ENCODE measurements at places on chromosomes 3 and 15. TPM values are rescaled to one million over a fixed set of nuclear protein-coding genes. Genes with fewer than 3 reads are reported as not detected.
A peak's percentile ranks its signal among the peaks of the same experiment; 100 is the strongest.

- peaks cover 4% of the 10 kb centered on the region for H3K4me1 ChIP-seq
- H3K4me3 ChIP-seq, result no peak overlapping the region
- H3K36me3 ChIP-seq, result no peaks in the 10 kb centered on the region
These were observed 80.4 kb downstream of the NEDD4 start for GRCh38 chr15:55912982-55913381.

DNA sequence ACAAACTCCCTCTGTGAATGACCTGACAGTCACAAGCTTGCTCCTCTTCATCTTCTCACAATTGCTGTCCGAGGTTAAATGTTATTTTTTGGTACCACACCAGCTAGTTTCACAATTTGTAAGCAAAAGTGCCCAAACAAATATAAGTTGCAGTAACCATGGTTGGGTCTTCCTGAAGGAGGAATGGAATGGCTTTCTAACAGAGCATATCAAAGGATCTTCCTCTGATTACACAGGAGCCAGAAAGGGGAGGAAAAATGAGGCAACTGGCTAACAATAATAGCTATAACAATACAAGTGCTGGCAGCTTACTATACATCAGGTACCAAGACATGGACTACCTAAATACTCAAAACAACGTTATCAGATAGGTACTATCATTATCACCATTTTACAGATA is 90.4 kb downstream of the WWTR1 start:
- DNase-seq, result no peak
- H3K4me1 ChIP-seq, result peaks cover 33% of the 10 kb centered on the region
- H3K4me3 ChIP-seq, result no peak overlapping the region
- peak overlapping the region; percentile 8 for H3K27ac ChIP-seq

DNA sequence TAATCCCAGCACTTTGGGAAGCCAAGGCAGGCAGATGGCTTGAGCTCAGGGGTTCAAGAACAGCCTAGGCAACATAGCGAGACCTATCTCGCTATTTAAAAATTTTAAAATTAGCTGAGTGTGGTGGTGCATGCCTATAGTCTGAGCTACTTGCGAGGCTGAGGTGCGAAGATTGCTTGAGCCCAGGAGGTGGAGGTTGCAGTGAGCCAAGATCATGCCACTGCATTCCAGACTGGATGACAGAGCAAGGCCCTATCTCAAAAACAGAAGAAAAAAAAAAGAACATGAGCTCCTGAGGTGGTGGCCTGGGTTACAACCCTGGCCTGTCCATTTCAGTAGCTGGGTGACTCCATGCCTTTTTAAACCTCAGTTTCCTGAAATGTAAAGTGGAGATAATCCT is 7.2 kb downstream of the DNASE1L3 start:
- DNase-seq, result no peak
- H3K27me3 ChIP-seq, result no peaks in the 10 kb centered on the region
- no peak overlapping the region for H3K4me3 ChIP-seq

DNA sequence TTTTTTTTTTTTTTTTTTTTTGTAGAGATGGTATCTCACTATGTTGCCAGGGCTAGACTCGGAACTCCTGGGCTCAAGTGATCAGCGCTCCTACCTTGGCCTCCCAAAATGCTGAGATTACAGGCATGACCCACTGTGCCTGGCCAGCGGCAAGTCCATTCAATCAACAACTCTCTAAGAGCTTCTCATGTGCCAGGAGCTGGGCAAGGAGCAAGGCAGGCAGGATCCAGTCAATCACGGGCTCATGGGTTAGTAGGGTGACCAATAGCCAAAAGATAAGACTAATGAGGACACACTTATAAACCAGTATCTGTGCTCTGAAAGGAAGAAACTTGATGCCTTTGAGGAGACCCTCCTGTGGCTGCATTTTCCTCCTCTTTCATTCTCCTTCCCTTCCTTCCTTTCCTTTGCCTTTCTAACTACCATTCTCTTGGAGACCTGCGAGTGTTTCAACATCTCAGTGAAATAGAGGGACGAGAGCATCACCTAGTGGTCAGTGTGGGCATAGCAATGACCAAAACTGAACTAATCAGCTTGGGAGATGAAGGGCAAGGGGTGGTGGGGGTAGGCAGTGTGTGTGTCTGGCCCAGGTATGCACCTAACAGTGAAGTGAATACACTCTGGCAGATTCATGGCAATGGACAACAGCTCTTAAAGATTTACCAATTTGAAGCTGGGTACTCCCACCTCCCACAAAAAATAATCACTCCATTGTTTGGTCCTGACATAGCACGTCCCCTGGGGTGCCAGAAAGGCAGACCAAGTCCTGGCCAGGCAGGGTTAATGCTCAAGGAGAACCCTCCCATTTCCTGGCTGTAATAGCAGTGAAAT is 6.3 kb downstream of the RPP25 start:
- peak; percentile 94 for DNase-seq
- H3K4me1 ChIP-seq, result peaks cover 36% of the 10 kb centered on the region
- peaks cover 5% of the 10 kb centered on the region for H3K27me3 ChIP-seq
- H3K27ac ChIP-seq, result peak overlapping the region; percentile 36
- no peak overlapping the region for H3K4me3 ChIP-seq

C2CD4B gene
- total RNA-seq, result 0.96 TPM

RASL12 gene
- total RNA-seq, result 6.5 TPM
